ENCODE measurements at places on chromosomes 6 and 20.
A peak's percentile ranks its signal among the peaks of the same experiment; 100 is the strongest.

DNA sequence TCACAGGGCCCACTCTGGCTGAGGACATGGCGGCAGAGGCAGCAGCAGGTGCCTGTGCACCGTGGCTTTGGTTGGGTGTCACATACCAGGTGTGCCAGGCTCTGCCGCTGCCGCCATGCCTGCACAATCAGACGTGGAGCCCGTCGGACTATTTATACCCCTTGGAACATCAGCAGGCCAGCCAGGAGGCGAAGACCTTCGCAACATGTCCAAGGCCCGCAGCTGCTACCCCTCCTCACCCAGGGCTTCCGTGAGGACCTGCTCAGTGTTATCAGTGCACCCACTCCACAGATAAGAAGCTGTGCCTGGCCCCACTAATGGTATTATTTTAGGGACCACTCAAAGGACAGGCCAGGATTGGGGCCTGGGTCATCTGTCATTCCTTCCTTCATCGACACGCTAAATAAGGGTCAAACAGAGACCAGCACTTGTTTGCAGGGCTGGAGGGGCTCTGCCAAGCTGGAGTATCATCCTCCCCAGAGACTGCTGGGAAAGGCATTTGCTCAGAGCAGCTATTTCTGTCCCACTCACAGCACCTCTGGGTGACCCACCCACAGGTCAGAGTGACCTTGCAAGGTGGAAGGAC lies 109.2 kb downstream of the BMP7 start:
- no peak for DNase-seq

DNA sequence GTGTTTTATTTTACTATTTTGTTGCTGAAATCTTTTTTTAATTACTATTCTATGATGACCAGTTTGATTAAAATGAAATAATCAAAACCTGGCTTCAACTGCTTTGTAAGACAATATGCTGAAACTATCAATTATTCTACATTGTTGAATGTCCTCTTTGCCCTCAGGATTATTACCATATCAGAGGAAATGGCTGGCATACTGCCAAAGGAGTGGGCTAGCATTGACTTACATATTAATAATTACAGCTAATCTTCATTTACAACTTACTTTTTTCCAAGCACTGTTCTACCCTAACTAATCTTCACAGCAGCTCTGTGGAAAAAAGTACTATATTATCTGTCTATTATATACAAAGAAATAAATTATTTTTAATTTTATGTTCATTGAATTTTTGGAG lies 560.5 kb downstream of the BCKDHB start:
- no peak for DNase-seq

DNA sequence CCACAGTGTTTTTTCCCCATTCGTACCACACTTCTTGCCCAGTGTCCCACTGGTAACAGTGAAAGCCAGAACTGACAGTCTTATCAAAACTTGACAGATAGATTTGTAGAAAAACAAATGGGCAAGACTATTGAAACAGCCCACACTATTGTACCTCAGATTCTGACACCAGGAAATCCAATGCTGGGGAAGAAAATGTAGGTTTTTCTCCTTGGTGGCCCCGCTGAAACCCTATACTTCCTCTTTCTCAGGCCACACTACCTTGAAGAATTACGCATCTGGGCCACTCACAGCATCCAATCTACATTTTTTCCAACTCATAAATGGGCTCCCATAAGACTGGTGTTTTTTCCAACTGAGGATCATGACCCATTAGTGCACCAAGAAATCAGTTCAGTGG lies 90.9 kb upstream of the HDDC2 start:
- DNase-seq: no peak

DNA sequence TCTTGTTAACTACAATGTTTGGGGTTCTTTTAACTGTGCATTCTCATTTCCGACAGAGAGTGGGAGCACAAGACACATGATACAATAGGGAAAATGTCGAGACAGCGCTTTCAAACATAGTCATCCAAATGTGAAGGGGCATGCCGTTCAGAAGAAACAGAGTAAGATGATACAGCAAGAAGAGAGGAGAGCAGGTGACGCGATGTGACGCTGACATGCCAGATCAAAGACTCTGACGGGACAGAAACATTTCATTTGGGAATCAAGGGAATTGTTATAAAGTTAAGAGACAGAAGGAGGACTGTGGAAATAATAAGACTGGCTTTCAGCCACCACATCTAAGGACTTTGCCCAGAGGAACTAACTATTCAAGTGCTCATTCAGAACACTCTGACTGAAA lies 117.4 kb downstream of the FAXC start:
- DNase-seq: no peak

- no peak for DNase-seq
Measured at GRCh38 chr6:14254505-14254904, 136.9 kb downstream of the CD83 start.

GRCh38 chr6:21039926-21040325 lies 505.7 kb downstream of the CDKAL1 start:
- no peak for DNase-seq

DNA sequence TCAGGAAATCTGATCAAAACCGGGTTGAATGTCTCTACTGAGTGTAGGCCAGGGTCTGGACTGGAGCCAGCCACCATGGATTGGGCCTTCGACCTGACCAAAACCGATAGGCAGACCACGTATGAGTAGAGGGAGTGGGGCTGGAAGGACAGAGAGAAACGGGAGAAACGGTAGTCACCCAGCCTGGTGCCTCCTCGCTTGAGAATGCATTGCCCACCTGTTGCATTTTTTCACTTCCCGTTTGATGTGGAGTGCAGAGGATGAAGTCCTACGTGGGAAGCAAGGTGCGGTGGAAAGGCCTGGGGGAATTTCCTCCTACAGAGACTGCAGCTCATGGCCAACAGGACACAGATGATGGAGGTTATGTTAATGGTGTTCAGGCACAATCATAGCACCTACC lies 53.9 kb upstream of the ECI2 start:
- DNase-seq: no peak

DNA sequence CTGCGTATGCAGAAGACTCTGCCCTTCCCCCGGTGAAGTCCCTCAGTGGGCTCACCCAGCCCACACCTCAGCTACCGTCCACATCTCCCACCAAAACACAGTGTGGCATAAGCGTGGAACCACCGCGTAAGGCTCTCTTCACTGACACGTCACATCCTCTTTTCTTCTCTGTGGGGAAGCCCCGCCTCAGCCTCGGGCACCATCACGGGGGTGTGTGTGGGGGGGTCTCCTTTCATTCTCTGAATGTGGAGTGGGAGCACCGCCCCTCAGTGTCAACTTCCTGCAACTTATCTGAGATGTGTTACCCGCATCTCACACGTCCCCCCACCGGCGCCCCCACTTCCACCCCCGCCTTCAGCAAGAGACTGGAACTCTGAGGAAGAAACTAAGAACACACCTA lies 388.4 kb upstream of the JARID2 start:
- peak; percentile 82 for DNase-seq

DNA sequence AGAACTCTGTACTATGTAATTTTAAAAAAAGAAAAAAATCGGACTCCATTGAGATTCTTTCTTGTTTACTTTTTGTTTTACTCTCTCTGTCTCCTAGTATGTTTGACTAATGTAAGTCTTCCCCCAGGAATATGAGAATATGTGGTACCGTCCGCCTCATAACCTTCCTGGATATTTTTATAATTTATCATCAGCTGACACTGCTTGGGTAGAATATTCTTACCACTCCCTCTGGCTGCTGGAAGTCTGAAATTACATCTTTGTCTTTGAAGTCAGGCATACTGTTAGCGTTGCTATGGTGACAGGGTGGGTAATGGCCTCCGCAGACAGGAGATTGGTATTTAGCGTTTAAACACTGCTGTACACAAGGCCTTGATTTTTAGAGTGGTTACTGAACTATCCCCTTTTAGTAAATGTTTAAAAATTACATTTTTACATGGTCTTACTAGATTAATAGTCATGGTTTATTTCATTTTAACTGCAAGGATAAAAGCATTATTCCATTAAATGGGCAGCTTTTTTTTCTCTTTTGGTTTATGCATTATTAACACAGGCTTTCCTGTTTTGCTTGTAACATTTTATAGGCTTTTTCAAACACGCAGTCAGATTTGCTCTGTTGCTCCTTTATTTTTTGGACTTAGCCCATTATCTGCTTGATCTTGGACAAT lies 176.4 kb downstream of the ARID1B start:
- no peak for DNase-seq

DNA sequence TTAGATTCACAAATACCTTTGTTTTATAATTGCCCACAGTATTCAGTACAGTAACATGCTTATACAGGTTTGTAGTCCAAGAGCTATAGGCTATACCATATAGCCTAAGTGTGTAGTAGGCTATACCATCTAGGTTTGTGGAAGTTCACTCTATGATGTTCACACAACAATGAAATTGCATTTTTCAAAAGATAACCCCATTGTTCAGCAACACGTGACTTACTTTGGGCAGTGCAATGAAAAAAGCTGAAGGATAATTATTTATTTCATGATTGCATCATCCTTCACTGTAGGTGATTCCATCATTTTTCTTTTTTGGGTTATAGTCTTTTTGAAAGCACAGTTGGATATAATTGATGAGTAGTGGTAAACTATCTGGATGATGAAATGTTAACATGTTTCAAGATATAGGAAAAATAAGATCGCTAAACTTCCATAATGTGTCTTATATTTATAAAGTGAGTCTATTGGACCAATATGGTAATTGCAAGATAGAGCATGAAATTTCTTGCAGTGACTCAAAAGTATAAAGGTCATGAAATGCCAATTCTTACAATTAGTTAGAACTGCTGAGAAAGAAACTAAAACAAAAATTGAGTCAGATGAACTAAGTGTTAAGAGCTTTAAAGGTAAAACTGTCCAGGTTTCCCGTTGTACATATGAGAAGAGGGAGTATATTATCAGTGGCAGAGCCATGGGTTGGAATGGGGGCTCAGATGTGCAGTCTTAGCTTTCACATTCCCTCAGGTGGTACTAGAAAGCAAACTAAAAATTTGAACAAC lies 164.4 kb downstream of the ZFAND3 start:
- DNase-seq: no peak

GRCh38 chr20:62558779-62559178 lies 83.0 kb upstream of the GATA5 start:
- no peak for DNase-seq

DNA sequence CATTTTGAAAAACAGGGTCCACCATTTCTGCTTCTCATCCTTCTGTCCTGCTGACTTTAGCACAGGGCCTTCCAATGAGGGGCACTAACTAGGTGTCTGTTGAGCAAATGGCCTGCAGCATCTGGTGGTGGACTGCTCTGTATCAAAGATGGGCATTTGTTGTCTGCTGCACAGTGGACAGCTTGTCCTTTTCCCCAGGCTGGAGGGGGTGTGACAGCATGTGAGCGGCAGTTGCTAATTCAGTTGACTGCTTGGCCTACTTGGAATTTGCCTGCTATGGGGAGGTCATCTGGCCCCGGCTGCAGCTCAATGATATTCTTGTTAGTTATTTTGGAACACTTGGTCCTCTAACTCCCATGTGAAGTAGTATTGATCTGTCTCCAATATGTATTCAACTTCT lies 93.7 kb downstream of the SH3BGRL2 start:
- no peak for DNase-seq

DNA sequence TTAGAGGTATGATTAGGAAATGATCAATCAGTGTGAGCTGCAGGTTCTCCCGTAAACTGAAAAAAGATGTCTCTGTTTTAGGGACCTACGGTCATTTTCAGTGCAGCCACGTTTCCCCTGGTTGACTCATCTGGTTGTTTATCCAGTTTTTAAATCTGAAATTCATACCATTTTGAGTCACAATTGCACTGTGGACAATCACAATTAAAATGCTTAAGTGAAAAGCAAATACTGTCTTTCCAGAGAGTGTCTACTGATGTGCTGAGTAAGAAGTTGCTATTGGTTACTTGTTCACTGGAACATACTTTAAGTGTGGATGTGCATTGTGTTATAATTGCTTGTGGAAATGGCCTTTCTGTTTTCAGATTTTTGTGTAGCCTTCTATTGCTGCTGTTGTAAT lies 305.1 kb upstream of the SASH1 start:
- DNase-seq: no peak

DNA sequence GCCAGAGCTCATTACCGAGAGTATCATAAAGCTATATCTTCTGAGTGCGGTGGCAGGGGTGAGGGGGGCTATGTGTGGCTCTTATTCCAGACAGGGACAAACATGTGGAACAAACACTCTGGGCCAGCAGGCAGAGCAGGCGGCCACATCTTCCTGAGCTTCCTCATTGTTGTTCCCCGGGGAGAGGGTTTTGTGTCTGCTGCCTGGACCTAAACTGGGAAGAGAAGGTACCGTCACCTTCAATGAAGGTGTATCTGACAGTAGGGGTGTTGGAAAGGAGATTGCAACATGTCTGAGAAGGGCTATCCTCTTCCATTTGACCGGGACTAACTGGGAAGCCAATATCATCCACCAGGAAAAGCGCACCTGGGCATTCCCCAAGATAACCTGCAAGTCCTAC lies 1.6 kb upstream of the TFAP2D start:
- DNase-seq: no peak

GRCh38 chr6:6556738-6557503 lies 31.6 kb upstream of the LY86 start:
- no peak for DNase-seq

DNA sequence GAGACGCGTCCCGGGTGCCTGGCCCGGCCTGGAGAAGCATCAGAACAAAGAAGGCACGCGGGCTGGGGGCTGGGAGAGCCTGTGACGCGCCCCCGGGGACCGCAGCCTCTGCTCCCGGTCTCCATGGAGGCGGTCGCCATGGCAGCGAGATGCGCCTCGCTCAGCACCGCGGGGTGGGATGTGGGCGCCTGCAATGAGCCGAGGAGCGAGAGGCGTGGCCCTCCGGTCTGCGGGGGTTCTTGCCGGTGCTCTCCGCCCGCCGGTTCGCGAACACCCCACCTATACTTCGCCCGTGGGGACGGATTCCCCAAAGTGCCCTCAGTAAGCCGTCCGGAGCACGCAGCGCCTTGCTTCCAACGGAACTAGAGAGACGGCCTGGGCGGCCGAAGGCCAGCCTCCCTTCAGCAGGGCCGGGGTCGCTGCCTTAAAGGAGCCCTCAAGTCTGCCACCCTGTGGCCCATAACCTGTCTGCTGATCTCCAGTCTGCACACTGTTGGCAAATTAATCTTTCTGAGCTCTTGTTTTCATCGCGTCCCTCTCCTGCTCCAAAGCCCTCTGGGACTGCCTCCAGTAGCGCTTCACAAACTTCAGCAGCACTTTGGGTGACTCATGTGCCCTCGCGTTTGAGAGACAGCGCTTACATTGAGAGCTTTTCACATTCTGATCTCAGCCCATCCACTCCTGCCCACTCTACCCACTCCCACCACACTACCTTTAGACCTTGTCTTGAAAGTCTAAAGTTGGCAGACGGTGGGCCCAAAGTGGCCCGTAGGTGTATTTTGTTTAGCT lies 983 bp upstream of the ADISSP start:
- DNase-seq: peak; percentile 71

DNA sequence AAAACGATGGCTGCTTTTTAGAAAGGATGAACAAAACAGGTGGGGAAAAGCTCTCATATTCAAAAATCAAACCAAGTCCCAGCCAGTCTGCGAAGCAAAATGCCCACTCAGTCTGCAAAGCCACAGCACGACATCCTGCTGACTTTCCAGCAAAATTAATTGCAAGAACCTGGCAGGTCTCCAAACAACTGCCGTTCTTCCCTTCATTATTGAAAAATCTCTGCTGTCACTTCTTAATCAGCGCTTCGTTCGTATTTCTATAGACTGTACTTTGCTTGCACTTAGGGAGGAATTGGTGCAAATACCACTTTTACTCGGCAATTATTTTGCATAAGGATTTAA lies 222.4 kb downstream of the CBLN4 start:
- no peak for DNase-seq
